ENCODE measurements at places on chromosomes 1 and 21.

- DNase-seq: peak; percentile 46
Observed at GRCh38 chr1:113811156-113811887, 954 bp downstream of the RSBN1 start.

DNA sequence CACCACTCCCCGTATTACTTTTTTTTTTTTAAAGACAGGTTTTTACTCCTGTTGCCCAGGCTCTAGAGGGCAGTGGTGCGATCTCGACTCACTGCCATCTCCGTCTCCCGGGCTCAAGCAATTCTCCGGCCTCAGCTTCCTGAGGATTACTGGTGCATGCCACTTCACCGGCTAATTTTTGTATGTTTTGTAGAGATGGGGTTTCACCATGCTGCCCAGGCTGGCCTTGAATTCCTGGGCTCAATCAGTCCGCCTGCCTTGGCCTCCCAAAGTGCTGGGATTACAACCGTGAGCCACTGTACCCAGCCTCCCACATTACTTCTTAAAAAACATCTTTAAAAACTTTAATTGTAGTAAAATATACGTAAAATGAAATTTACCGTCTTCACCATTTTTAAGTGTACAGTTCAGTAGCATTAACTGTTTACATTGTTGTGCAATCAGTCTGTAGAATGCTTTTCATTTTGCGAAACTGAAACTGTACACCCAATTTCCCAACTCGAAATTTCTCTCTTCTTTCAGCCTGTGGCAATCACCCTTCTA lies 77.0 kb downstream of the ZMYM4 start:
- DNase-seq: peak; percentile 12

- no peak for DNase-seq
Observed at GRCh38 chr1:20366463-20367115, 75.9 kb downstream of the VWA5B1 start.

DNA sequence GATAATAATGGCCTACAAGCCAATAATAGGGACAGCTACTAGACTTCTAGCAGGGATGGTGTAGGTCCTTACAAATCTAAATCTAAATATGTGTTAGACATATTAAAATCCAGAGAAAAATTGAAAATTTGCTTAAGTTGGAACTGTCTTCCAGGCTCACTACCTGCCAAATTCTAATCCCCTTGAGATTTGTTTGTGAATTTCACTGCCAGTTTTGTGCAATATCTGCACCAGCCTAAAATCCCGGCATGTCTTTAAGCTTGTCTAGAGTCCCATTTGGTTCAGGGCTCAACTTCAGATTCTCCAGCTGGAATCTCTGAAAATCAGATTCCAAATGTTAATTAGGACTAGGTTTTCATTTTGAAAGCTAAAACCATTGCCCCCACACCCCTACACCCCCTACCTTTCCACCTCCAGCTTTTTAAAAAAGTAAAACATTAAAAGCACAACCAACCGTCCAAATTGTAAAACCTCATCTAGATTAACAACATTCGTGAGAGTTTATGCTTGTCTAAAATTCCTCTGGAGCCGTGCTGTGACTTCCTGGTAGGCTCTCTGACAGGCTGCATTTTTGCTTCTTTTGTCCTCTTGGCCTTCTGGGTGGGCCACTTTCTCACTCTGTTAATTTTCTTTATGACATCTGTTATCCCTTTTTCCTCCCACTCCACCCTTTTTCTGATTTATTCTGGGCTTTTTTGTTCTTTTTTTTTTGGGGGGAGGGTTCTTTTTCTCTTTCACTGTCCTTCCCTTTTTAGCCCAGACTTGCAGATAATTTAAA lies 348.7 kb downstream of the PAPPA2 start:
- no peak for DNase-seq

DNA sequence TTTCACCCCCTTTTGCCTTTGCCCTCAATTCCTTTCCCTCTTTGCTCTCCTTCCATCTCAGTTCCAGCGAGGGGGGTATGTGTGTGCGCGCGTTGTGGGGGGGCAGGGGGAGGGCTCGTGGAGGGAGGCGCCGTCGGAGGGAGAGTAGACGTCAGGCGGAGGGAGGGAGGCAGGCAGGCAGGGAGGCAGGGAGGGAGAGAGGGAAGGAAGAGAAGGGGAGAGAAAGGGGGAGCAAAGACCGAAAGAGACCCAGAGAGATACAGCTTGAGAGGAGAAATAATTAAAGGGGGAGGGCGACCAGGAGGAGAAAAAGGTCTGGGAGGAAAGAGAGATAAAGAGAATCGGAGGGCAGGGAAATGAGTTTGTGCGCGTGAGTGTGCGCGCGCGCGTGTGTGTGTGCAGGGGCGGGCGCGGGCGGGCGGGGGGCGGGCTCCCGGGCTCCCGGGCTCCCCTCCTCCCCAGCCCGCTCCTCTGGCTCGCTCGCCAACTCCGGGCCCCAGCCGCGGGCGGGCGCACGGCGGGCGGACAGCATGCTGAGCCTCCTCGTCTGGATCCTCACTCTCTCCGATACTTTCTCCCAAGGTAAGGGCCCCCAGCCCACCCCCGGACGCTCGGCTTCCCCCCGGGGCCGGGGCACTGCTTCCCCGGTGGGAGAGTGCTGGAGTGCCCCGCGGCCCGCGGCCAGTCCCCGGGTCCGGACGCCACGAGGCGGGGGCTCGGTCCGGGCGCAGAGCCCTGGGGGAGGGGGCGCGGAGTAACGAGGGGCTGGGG lies at the start of gene KIRREL1:
KIRREL1 (plus strand) TSS at position 499 of the 771 bp plus-strand sequence; CDS start at position 531, 32 bp downstream.
- DNase-seq: peak; percentile 76

DNA sequence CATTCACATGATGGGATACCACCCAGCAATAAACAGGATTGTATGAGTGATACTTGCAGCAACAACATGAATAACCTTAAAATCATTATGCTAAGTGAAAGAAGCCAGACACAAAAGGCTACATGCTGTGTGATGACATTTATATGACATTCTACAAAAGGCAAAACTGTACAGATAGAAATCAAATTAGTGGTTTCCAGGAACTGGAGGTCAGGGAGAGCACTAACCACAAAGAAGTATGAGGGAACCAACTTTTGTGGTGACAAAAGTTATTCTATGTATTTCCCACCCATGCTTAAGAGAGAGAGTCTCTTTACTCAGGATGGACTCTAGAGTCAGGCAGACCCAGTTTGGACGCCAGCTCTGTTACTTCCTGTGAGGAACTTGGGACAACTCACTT lies 364.5 kb upstream of the DAB1 start:
- no peak for DNase-seq

- peak; percentile 67 for DNase-seq
Observed at GRCh38 chr1:198175423-198176170, 18.8 kb downstream of the NEK7 start.

DNA sequence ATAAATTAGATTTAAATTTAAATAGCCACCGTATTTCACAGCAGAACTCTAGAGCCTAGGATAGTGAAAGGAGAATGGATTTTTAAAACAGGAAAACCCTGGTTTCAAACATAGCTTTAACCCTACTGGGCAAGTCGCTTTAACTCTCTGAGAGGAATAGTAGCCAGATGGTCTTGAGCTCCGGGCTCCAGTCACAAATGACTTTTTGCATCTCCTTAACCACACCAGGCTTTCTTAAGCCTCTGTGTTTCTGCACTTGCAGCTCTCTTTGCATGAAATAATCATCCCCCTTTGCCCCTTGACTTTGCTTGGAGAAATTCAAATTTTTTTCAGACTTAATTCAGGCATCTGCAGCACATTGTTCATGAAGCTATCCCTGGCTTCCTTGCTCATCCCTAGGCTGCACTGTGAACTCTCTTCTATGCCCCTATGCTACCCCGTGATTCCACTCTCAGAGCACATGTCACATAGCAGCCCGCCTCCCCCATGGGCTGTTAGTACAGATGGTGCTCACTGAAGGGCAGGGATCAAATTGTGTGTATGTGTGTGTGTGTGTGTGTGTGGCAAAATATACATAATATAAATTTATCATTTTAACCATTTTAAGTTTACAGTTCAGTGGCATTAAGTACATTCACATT lies 68.8 kb upstream of the DAB1 start:
- no peak for DNase-seq

GRCh38 chr1:172818841-172819527 lies 160.1 kb downstream of the FASLG start:
- DNase-seq: peak; percentile 26

DNA sequence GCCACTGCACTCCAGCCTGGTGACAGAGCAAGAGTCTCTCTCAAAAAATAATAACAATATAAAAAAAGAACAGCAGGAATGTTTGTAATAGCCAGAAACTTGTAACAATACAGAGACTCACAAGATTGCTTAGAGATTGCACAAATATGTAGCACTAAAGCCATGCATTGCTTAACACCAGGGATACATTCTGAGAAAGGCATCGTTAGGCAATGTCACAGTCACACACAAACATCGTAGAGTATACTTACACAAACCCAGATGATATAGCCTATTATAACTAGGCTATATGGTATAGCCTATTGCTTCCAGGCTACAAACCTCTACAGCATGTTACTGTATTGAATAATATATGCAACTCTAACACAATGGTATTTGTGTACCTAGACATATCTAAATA lies 45.3 kb downstream of the GPATCH2 start:
- peak; percentile 6 for DNase-seq

DNA sequence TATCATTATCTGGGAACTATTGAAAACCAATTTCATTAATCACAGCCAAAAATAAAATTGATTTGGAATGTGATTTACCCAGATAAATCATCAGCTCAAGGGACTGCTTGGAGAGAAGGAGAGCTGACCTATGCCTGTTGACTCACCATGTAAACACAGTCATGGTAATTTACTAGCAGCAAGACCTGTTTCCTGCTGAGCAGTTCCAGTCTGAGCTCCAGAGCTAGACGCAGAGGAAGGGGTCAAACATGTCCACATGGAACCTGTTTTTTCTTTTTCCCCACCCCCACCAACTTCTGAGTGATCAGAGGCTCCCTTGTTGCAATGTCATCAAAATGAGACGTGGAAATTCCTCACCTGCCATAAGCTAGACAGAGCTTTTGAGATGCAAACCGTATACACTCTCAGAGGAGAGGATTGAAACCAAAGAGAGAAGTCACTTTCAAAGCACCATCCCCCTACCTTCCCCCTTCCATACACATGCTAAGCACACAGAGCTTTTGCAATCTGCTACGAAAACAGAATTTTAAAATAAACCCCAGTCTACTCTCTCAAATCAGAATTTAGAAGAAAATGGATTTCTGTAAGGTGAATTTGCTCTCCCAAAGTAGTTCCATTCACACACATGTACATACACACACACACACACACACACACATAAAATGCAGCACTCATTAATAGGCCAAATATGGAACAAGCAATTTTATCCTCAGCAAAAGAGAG lies 55.9 kb upstream of the PTGFRN start:
- peak; percentile 84 for DNase-seq

- no peak for DNase-seq
Observed at GRCh38 chr1:1986451-1987141, 17.0 kb downstream of the CFAP74 start.

DNA sequence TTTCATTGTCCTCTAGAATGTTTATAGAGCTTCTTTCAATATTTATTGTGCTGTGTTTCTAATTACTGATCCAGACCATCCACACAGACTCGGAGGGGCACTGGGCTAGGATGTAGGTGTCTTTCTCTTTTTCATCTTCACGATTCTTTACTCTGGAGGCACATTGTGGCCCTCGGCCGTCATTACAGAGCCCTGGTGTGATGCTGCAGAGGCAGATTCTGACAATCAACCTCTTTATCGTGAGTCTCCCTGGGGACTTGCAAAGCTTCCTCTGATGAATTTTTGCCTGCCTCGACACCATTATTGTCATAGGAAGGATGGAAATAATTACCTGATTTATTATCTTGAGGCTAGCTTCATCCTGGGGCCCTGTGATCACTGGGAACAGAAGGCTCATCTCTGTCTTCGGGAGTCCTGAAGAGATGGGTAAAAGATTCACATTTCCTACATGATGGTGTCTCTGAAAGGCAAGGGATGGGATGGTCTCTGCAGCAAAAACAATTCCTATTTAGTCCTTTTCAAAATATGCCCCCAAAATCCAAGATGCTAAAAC lies 89.4 kb downstream of the SEC16B start:
- no peak for DNase-seq

GRCh38 chr1:219081943-219082925 lies 91.4 kb upstream of the LYPLAL1 start:
- no peak for DNase-seq

DNA sequence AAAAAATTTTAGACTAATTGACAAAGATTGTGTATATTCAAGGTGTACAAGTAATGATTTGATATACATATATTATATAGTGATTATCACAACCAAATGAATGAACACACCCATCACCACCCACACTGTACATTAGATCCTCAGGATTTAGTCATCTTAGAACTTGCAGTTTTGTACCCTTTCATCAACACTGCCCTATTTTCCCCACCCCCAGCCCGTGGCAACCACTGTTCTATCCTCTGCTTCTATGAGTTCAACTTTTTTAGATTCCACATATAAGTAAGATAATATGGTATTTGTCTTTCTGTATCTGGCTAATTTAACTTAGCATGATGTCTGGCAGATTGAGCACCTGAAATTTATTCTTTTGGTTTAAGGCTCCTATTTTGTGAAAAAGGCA lies 173.6 kb downstream of the IER5 start:
- no peak for DNase-seq

- DNase-seq: no peak
Observed at GRCh38 chr1:158059984-158060383, 66.5 kb downstream of the KIRREL1 start.

DNA sequence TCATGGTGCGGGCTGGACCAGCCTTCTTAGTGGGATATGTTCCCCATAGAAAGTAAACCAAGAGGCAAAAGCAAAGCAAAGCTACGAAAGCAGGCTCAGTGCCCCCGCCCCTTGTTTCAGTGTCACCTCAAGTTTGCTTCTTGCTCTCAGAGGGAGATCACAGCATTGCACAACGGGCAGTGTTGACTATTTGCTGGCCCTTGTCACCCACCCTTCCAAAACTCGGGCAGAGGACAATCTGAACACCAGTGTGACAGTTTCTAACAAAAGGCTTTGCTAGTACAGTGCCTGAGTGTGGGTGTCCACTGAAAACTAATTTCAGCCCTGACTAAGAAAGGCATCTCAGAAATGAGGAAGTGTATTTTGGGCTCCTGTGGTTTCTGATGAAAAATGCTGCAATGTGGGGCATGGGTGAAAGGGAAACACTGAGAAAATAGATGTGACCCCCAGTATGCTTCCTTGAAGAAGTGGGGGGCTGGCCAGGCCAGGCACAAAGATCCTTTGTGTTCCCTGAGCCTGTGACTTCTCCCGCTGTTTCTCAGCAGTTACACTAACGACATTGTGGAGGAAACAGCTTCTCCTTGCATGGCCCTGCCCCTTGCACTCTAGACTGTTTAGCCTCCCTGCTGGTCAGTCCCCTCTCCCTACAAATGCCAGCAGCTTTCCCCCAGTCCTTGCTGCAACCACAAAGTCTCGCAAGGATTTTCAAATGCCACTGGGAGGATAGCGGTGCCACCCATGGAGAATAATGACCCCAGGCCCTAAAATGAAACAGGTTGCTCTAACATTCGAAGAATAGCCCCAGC lies 33.3 kb upstream of the KCNE1 start:
- peak; percentile 81 for DNase-seq

DNA sequence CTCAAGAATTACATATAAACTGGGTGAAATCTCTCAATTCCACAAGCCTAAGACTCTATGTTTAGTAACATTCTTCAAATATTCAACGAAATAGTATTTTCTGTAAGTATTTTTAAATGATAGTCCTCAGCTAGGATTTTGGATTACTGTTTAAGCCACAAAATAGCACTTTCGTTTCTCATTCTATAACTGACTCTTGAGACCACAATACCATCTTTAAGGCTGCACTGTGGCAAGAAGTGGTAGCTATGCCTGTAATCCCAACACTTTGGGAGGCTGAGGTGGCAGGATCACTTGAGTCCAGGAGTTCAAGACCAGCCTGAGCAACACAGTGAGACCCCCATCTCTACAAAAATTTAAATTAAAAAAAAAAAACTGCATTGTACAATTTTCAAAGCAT lies 126.7 kb downstream of the CDC42BPA start:
- DNase-seq: no peak

GRCh38 chr1:160375788-160376524 lies 9.1 kb downstream of the NHLH1 start:
- DNase-seq: no peak

Measured in cardiac fibroblast (primary cell).